MCF 10A (cell line): ENCODE measurements at places on chromosomes 6 and 20. TPM values are rescaled to one million over a fixed set of nuclear protein-coding genes. Genes with fewer than 3 reads are reported as not detected.

Gene FAM217A
- total RNA-seq, result not detected in 2 replicates

Gene SLC2A10
- total RNA-seq, result not detected in 2 replicates

Gene CFAP206
- 0.27 TPM in 1 of 2 replicates, not detected in the other for total RNA-seq

Gene KIF13A
- 24.1 and 33.5 TPM in 2 replicates for total RNA-seq

Gene RPN2
- 226 and 259 TPM in 2 replicates for total RNA-seq

Gene PPT2
- 3.7 and 5.4 TPM in 2 replicates for total RNA-seq

Gene OOEP
- not detected in 2 replicates for total RNA-seq

Gene PLAGL1
- 46.4 and 52.1 TPM in 2 replicates for total RNA-seq

Gene TGM2
- total RNA-seq, result 0.76 and 1.5 TPM in 2 replicates

Gene GMPR
- 1.9 and 3.0 TPM in 2 replicates for total RNA-seq

Gene ECT2L
- not detected in 2 replicates for total RNA-seq

Gene LRRN4
- not detected in 2 replicates for total RNA-seq
